ENCODE measurements at places on chromosomes 5 and 9. TPM values are rescaled to one million over a fixed set of nuclear protein-coding genes. Genes with fewer than 3 reads are reported as not detected.

DNA sequence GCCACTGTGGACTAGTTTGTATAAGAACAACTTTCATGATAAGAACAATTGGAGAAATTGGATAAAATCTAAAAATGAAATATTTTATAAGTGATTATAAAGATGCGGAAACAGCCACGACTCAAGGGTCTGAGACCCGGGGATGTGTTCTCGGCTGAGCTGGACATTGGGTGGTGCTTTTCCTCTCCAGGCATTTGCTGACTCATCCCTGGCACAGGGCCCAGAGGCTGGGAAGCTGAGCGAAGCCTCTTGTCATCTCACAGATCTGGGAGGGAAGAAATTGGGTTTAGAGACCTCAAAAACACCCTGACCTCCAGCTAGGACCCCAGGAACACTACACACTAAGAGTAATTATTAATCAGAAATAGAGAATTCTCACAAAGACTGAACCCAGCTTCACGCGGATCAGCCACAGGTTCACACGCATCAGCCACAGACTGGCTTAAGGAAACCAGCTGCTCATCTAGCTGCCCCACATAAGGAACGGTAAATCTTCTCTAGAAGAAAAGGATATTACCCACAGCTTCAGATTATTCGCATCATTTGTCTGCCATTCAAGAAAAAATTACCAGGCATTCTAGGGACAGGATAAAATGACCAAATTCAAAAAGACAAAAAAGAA, 2.8 kb upstream of the OR2V1 start:
- DNase-seq: peak; percentile 29

DNA sequence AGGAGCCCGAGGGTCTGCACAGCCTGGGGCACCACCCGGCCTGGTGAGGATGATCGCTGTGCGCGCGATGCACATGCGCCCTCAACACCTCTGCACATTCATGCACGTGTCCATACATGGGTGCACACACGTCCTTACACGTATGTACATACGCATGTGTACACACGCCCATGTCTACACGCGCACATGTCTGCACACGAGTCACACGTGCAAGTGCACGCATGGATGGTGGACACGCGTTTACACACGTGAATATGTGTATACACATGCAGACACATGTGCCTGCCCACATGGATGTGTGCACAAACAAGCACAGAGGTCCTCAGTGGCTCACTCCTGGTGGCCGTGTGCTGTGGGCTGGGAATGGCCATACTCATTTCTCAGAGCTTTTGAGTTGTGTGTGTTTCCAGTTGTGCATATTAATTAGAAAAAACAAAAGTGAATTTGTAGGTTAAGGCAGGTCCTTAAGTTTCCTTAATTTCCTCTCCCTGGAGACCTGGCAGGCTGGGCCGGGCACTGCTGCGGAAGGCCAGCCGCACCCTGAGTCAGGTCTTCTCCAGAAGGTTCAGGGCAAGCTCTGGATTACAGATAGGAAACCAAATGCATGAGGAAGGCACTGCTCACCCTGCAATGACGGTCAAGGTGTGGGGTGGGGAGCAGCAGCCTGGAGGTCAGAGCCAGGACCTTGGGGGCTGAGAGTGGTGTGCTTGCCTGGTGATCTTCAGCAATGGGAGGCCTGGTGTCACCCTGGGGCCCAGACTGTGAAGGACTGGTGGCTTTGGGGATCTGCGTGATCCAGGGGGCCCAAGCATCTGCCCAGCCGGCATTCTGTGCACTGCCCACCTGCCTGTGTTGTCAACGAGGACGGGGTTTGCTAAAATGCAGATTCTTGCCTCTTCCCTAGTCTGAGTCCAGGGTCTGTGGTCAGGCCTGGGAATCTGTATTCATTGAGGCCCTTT, 1.3 kb upstream of the RNU6ATAC start:
- DNase-seq: peak; percentile 15

DNA sequence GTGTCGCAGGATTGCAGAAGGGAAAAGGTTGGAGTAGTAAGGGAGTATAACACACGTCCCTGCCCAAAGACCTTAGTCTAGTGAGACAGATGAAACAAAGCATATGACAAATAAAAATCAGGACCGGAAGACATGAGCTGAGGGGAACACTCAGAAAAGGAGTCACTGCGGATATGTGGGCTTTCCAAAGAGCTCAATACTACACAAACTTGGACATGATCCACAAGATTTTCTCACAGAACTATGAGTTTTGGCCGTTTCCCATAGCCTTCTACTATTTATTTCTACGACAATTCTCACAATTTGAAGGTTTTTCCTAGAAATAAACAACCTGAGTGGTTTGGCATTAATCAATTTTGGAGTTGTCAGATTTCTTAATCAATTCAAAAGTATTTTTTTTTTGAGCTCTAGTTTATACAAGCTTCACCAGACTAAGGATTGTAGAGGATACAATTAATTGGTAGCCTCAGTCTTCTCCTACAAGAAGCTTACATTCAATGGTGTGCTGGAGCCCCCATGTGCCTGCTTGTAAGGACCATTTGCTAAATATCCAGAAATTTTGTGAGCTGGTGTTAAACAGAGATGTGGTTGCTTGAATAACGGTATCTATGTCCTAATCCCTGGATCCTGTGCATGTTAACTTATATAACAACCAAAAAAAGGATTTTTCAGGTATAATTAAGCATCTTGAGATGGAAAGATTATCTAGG, 91.4 kb downstream of the ADAMTS12 start:
- DNase-seq: no peak

- no peak for DNase-seq
Observed at GRCh38 chr9:88684046-88684445, 149.1 kb downstream of the NXNL2 start.

DNA sequence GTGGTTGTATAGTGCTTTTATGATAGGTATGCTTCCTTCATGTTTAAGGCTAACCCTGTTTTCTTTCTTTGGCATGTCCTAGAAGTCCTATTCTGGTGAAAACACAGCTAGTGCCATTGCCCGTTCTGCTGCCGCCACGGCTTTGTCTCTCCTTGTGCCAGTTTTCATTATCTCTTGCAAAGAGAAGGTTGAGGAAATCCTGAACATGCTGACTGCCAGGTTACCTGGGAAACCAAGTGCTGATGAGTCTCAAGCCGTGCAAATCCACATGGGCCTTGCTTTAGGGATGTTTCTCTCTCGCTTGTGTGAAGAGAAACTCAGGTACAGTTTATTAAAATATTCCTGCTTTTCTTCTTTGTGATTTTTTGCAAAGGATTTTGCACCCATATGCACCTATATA, 102.2 kb downstream of the HACD4 start:
- DNase-seq: no peak

DNA sequence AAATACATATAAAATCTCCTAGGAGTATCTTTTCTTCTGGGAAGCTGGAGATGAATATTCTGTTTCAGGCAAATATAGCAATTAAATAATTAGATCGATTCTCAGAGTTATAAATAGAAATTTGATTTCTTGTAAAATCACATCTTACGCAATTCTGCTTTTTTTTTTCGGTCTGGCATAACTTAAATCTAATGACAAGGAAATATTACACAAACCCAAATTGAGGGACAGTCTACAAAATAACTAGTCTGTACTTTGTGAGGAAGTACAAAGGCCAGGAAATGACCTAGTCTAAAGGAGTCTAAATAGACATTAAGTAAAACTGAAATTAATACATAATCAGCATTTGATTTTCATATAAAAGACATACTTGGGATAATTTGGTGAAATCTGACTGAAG, 133.3 kb downstream of the KIAA0825 start:
- DNase-seq: no peak

DNA sequence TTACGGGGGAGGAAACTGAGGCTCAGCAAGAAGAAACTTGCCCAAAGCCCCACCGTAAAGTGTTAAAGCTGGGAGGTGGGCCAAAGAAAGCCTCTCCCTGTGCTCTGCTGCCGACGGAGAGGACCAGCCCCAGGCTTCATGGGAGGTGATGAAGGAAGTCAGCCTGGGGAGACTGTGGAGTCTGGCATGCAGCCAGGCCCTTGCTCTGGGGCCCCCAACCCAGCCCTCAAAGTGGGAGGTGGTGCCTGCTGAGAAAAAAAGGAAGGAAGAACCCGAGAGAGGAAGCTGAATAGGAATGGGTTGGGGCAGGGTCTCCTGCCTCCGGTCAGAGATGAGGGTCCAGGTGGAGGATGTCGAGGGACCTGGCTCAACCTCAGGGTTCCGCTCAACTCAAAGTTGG, 3.8 kb downstream of the RNF44 start:
- no peak for DNase-seq

- DNase-seq: no peak
Observed at GRCh38 chr5:127186657-127187056, 103.9 kb upstream of the MEGF10 start.

- DNase-seq: no peak
Observed at GRCh38 chr9:134293611-134294152, 32.6 kb upstream of the RXRA start.

- DNase-seq: no peak
Observed at GRCh38 chr9:135478829-135479468, 633 bp upstream of the PPP1R26 start.

Gene WNT8A
- not detected for total RNA-seq

Gene ARID3C
- total RNA-seq: 0.42 TPM
